ENCODE measurements at places on chromosomes 6 and 20.

DNA sequence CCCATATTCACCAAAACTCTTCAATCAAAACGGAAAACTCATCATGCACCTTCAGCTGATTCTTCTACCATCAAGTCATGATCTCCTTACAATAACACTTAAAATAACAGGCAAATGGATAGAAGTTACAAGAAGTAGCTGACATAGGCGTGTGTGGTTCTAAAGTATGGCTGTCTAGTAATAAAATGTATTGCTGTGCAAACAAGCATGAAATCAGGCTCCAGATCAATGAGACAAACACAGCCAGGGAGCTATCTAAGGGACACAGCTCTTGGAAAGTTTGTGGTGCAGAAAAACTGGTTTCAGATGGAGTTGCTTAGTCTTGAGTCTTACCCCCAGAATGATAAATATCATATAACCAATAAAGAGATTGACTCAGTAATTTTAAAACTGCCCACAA, 434.8 kb upstream of the NOX3 start:
- DNase-seq, result no peak

DNA sequence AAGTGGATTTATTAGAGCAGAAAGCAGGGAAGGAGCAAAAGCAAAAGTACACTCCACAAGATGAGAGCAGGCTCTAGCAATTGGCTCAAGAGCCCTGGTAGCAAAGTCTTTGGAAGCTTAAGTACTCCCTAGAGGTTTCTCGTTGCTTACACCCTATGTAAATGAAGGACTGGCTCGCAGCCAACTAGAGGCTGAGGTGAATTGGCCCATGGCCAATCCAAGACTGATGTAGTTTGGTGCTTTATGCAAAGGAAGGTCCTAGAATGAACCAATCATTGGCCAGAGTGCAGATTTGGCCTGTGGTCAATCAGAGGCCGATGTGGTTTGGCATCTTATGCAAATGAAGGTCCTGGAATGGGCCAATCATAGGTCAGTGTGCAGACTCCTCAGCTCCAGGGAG, 191.3 kb upstream of the ARID1B start:
- no peak for DNase-seq

- DNase-seq, result no peak
These were observed 50.6 kb downstream of the RCAN2 start for GRCh38 chr6:46440641-46441040.

GRCh38 chr6:1686117-1687098, 76.7 kb downstream of the FOXC1 start:
- DNase-seq, result no peak

GRCh38 chr20:45469336-45470261, at the start of gene WFDC2:
WFDC2 (plus strand) TSS chr20:45469753; CDS start chr20:45469782, 29 bp downstream.
- no peak for DNase-seq

GRCh38 chr6:14927398-14927797, 318.5 kb upstream of the JARID2 start:
- no peak for DNase-seq

DNA sequence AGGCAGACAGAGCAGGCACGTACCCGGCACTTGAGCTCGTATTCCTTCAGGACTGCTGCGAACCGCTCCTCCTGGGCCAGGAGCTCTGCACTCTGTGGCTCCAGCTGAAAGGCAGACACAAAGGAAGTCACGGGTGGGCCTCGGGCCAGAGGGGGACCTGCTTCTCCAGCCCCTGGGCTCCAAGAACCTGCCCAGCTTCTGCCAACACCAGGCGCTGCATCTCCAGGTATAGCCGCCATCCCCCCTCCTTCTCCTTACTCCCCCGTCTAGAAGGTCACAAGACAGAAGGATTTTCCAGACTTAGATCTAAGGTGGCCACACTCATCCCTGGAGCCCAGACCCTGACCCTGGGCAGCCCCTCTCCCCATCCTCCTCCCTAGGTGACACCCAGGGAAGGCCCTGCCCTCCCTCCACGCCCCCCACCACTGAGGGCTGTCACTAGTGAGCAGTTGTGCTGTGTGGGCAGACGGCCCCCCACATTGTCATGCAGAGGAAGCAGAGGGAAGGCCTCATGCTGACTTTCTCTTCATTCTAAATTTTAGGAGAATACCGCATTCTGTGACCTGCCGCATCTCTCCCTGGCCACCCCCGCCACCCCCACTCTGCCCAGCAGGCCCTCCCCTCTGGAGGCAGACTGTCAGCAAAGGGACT, 81.9 kb downstream of the GINS1 start:
- DNase-seq, result no peak

- DNase-seq, result no peak
These were observed 34.7 kb downstream of the CD24 start for GRCh38 chr6:106939848-106940247.

- no peak for DNase-seq
These were observed 45.8 kb downstream of the NR2E1 start for GRCh38 chr6:108211671-108212070.

DNA sequence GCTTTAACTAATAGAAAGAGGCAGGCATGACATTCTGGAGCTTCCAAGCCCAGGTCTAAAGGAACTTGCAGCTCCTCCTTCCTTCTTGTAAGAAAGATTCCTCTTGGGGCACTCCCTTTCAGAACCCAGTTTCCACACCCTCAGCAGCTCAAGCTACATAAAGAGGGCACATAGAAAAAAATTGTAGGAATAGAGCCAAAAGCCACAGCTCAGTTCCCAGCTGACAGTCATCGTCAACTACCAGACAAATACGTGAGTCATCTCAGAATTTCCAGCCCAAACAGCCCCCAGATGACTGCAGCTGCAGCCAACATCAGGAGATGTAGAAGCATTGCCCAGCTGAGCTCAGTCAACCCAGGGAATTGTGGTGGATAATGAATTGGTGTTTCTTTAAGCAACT, 349.8 kb upstream of the ARID1B start:
- no peak for DNase-seq

GRCh38 chr20:37669062-37669772, 24.6 kb upstream of the CTNNBL1 start:
- DNase-seq, result no peak

GRCh38 chr20:51494241-51495110, 48.0 kb downstream of the NFATC2 start:
- DNase-seq, result no peak

GRCh38 chr6:133340557-133340956, 99.4 kb downstream of the EYA4 start:
- DNase-seq, result no peak

DNA sequence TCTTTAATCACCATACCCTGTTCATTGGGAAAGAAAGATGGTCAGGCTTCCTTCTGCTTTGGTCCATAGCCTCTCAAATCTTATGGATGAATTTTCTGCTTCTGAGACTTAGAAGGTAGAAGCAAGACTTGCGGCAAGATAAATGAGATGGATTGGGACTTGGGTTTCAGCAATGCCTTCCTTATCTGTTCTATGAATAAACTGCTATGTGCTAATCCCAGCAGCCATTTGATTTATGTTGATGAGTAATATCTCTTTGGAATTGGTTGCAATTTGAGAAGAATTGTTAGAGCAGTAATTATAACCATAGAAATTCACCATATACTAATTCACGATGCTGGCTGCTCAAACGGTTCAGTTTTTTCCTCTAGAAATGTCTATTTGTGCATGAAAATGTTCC, 48.3 kb downstream of the TXLNB start:
- DNase-seq, result no peak

GRCh38 chr6:43113431-43114260, 37.5 kb downstream of the PTK7 start:
- DNase-seq, result no peak

- no peak for DNase-seq
These were observed 13.0 kb upstream of the FAM217A start for GRCh38 chr6:4091941-4092340.

DNA sequence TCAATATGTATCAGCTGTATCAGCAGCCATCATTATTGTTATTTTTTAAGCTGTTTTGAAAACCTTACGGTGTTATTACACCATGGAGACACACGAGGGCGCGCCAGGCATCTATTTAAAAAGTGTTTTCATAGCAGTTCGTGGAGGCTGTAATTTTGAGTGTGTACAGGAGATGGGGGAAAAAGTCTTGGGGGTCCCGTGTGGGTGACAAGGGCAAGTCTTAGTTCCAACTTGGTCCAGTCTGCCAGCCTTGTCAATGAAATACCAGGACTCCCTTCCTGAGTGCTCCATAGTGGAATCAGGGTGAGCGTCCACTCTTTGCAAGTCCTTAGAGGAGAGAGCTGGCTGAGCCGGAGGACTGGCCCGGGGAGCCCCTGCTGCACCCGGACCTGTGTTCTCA, 43.3 kb downstream of the SLC2A10 start:
- peak; percentile 10 for DNase-seq

GRCh38 chr20:46144432-46145025, 26.4 kb downstream of the CD40 start:
- no peak for DNase-seq

DNA sequence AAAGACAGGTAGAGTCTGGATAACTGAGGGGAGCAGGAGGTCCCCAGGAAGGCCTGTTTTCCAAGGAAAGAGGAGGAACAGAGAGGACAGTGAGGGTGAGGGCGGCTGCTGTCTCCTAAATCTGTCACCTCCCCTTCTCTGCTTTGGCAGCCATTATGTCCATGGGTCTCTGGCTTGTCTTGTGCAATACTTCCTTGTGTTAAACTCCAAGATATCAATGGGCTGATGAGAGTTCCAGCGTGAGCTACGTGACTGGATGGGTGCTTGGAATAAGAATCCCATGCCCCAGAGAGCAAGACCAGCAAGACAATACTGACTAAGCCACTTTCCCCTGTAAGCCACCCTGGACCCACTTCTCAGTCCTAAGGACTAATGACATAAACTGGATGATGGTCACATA, 26.3 kb upstream of the DNAAF9 start:
- DNase-seq, result no peak

- no peak for DNase-seq
These were observed 46.6 kb upstream of the PTGIS start for GRCh38 chr20:49614338-49615050.

DNA sequence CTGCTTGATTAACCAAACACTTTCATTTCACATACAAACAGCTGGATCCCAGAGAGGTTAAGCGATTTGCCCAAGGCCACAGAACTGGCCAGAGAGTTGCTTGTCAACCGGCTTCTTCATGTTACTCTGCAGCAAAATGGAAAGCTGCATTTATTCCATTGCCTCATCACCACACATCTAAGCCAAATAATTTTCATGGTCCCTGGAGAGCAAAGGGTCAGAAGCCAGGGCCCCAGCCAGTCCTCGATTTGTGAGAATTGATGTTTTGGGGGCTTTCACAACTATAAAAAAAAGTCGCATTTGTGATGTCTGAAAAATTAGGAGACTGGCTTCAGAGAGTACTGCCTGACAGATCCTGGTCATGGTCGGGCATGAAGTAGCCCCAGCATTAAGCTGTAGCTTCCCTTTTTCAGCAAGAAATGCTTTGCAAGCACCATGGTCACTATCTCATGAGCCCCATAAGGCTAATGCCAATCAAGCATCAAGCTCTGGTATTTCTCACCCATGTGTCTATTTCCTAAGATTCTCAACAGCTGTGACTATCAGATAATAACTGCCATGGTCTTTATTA, 95.8 kb downstream of the BANF2 start:
- DNase-seq, result no peak

DNA sequence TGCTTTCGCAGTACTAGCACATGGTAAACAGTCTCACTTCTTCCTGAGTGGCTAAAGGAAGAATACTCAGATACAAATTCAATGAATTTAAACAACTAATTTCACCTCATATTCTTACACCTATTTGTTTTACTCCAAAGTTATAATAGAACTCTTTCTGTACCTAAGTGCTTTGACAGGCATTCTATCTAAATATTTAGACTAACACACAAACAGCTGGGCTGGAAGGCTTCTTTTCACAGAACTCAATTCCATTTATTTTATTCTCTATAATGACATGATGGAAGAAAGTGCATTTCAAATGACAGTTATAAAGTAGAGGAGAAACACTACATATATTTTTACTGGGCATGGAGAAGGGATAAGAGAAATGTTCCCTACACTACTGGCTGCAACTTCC, 384.9 kb upstream of the SPTLC3 start:
- no peak for DNase-seq

- DNase-seq, result no peak
These were observed 30.7 kb downstream of the CHD6 start for GRCh38 chr20:41587523-41587922.

All from activated T-helper 1 cell treated with Interleukin-2 at 50 U/mL for 16 hours (primary cell).